ENCODE measurements at places on chromosomes 4 and X. TPM values are rescaled to one million over a fixed set of nuclear protein-coding genes. Genes with fewer than 3 reads are reported as not detected.

Gene SPRY1
- 32.2 TPM for total RNA-seq

Gene ADH7
- total RNA-seq, result not detected

Gene GPR82
- total RNA-seq, result not detected

Gene NXF3
- not detected for total RNA-seq

Gene HTR2C
- total RNA-seq, result not detected

Gene ZNF630
- total RNA-seq, result 1.1 TPM

Gene FGF2
- 33.0 TPM for total RNA-seq

Measured in aortic smooth muscle cell (primary cell).